M059J (cell line): ENCODE measurements at places on chromosomes 6 and 20. TPM values are rescaled to one million over a fixed set of nuclear protein-coding genes. Genes with fewer than 3 reads are reported as not detected.

- no peak for DNase-seq
Observed at GRCh38 chr20:19250346-19250745, 37.9 kb downstream of the SLC24A3 start.

- peak; percentile 33 for DNase-seq
Observed at GRCh38 chr6:22001396-22002027, 295.3 kb downstream of the PRL start.

DNA sequence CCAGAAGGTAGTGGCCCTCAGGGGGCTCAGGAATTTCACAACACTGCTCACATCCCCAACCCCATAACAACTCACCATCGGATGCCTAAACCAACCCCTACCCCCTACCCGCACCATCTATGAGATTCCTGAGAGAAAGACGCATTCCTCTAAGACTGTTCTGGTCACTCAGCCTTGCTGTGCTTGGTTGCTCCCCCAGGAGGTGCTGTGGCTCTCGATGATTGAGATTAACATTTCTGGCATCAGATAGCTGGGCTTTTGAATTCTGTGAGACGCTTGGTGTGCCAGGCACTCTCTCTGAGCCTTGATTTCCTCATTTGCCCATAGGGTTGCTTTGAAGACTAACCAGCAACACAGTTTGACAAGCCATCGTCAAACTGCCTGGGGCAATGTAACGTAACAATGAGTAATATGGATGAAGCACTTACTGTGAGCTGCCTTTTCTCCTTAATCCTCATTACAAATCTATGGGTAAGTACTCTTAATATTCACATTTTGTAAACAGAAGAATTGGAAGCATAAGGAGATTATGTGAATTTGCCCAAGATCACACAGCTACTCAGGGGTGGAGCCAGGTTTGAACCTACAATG, 978 bp downstream of the WFDC6 start:
- peak; percentile 81 for DNase-seq

DNA sequence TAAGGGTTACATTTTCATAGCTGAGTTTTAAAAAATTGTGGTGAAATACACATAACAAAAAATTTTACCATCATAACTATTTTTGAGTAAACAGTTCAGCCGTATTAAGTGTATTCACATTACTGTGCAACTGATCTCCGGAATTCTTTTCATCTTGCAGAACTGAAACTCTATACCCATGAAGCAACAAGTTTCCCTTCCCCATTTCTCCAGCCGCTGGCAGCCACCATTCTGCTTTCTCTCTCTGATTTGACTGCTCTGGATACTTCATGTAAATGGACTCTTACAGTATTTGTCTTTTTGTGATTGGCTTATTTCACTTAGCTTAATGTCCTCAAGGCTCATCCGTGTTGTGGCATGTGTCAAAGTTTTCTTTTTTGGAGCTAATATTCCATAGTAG, 341.6 kb downstream of the QKI start:
- no peak for DNase-seq

DNA sequence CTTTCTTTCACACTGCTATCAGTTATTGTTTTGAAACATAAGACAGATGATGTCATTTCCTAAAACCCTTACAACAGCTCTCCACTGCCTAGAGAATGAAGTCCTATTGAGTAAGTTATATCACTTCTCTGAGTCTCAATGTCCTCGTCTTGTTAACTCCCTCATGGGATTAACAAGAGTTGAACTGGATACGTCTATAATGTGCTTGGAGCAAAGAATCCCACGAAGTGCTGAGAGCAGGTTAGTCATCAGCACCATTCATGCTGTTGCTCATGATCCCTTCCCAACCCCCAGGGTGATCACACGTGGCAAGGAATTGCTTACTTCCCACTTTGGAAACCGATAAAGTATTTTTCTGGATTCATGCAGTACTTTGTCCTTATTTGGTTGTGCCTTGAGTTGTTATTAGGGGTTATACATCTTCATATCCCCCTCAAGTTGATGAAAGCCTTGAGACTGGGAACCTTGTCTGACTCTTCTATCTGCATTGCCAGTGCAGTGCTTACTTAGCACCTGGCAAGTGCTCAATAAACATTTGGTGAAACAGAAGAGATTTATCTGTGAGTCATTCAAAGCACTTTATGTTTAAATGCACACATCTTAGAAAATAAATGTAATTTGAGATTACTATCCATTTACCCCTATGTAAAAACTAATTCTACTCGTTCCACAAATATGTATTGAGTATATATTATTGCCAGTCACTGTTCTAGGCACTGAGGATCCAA, 487.5 kb downstream of the EPM2A start:
- DNase-seq = peak; percentile 96

- DNase-seq = no peak
Observed at GRCh38 chr6:52787917-52788316, 15.7 kb downstream of the GSTA1 start.

GRCh38 chr6:166097914-166098522, 69.6 kb downstream of the TBXT start:
- peak; percentile 20 for DNase-seq

- peak; percentile 2 for DNase-seq
Observed at GRCh38 chr6:90846824-90847223, 260.0 kb upstream of the MAP3K7 start.

- DNase-seq = no peak
Observed at GRCh38 chr6:116497113-116497676, 14.2 kb upstream of the CALHM5 start.

- no peak for DNase-seq
Observed at GRCh38 chr20:31831211-31831610, 12.1 kb downstream of the MYLK2 start.

GRCh38 chr6:5781966-5782556, 224.7 kb downstream of the NRN1 start:
- no peak for DNase-seq

- no peak for DNase-seq
Observed at GRCh38 chr6:79778816-79779215, 147.7 kb downstream of the SH3BGRL2 start.

GRCh38 chr6:51265426-51265825, 446.8 kb downstream of the TFAP2B start:
- no peak for DNase-seq

DNA sequence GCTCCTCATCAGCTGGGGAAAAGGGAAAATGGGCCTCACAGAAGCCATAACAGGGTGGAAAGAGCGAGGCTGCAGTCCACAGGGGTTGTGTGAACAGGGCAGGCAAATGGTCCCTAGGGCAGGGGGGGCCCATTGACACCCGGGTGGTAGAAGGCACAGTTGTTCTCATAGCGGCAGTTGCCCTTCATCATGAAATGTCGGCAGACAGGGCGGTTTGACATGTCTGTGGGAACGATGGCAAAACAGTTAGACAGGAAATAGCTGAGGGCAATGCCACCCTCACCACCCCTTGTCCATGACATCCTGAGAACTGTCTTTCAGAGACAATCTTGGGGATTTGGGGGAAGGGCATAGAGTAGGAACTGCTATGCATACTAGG, 15.6 kb downstream of the PPP1R10 start:
- DNase-seq = no peak

GRCh38 chr6:151325075-151326050, 66.0 kb downstream of the ZBTB2 start:
- peak; percentile 90 for DNase-seq

- DNase-seq = no peak
Observed at GRCh38 chr6:43142101-43142500, 29.0 kb upstream of the SRF start.

DNA sequence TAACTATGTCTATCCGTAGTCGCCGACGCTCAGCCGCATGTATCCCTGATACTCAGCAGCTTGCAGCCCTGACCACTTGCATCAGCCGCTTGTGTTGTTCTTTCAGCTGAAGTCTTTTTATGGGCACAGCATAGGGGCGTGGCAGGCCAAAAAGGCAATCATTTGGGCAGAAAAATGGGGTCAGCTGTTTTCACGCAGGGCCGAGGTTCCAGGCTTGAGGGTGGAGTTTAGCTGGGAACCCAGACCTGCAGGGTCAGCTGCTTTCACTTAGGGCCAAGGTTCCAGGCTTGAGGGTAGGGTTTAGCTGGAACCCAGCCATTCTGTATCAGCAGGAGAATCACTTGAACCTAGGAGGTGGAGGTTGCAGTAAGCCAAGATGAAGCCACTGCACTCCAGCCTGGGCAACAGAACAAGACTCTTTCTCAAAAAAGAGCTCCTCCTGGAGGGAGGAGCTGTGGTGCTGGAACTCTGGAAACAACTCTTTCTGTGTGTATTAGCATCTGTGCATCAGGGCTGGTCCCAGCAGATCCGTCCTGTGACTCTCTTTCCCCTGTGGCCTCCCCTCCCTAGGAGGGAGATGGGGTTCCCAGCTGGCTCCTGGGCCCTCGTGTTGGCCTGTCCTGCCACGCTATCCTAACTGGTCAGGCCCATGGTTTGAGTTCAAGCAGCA, 56.9 kb upstream of the PRND start:
- DNase-seq = no peak

The SERPINB1 gene
- total RNA-seq = 1.5 and 3.9 TPM in 2 replicates

The GSTA3 gene
- 0.27 and 2.4 TPM in 2 replicates for total RNA-seq

The CST5 gene
- total RNA-seq = not detected in 2 replicates

The SYCP2 gene
- total RNA-seq = 0.79 and 1.2 TPM in 2 replicates

The SYNE1 gene
- total RNA-seq = 15.3 and 20.9 TPM in 2 replicates

The EDEM2 gene
- total RNA-seq = 54.5 and 80.3 TPM in 2 replicates

The ILRUN gene
- 74.6 and 82.9 TPM in 2 replicates for total RNA-seq
